ENCODE measurements at places on chromosomes 5 and 9. TPM values are rescaled to one million over a fixed set of nuclear protein-coding genes. Genes with fewer than 3 reads are reported as not detected.

Gene PCDH12
- 0.44 TPM for total RNA-seq

Gene KCNV2
- total RNA-seq: not detected

DNA sequence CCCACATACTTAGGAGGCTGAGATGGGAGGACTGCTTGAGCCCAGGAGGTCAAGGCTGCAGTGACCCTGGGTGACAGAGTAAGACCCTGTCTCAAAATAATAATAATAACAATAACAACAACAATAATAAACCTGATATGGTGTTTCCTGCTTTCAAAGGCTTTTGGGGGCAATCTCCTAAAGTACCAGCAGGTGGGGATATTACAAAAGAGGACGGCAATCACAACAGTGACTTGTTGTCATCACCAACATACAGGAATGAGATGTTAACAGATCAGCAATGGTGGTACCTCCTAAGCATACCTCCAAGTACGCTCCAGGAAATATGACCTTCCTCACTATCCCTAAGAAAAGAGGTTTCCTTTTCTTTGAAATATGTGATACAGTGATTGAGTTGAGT, 91.1 kb upstream of the RNF180 start:
- no peak for DNase-seq

GRCh38 chr9:21558079-21558478, 76.0 kb upstream of the IFNE start:
- no peak for DNase-seq

GRCh38 chr9:121887553-121888437, 205.3 kb downstream of the TTLL11 start:
- peak; percentile 67 for DNase-seq

DNA sequence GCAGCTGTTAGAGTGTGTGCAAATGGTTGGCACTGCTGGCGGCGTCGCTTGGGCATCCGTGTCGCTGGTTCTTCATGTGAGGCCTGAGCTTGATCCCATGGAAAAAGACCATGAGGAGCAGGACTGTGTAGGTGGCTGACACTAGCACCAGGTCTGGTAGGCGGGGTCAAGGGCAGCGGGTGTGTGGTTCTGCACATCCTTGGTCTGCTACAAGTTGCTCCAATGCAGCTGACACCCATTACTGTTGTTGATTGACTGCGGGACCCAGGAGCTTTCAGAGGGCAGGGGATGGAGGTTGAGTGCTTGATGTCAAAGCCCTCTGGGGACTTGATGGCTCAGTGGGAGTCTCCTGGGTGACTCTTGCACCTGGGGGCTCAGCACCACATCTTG, 29.0 kb upstream of the PITX1 start:
- no peak for DNase-seq

DNA sequence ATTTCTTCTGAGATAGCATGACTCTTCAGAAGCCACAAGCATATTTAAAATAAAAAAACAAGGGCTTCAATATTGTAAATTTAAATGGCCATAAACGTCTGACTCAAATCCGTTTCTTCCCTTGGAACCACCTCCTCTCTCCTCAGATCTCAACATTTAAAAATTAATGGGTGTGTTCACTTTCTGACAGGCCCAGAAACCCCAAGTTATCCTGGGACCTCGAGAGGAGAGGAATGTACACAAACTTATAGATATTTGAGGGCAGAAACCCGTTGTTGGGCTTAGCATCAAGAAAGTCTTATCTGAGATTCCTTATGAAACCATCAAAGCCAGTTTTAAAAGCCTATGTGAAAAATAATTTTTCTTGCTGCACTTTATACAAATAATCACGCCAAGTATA, 29.2 kb downstream of the MLLT3 start:
- DNase-seq: no peak

GRCh38 chr5:124645396-124645795, 101.0 kb downstream of the ZNF608 start:
- no peak for DNase-seq

DNA sequence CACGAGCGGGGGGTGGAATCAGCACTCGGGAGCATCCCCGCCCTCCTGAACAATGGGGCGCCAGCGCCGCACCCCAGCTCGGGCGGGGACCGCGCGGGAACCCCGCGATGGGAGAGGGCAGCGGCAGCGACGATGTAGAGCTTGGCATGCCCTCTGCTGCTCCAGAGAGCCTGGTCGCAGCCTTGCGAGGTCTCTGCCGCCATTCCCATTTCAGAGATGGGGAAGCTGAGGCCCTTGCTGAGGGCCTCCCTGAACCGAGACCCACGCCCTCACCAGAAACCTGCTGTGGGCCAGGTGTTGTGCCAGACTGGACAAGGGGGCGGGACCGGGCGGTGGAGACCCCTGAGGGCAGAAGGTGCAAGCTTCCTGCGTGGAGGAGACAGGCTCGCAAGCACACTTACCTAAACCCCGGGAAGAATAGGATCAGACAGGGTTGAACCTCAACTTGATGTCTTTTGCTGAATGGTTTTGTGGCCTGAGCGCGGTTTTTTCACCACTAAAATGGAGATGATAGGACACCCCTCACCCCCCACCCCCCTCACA, 647 bp upstream of the MEGF9 start:
- peak; percentile 76 for DNase-seq

Gene MINAR2
- not detected for total RNA-seq

GRCh38 chr5:15612915-15613635, 113.1 kb downstream of the FBXL7 start:
- DNase-seq: no peak

DNA sequence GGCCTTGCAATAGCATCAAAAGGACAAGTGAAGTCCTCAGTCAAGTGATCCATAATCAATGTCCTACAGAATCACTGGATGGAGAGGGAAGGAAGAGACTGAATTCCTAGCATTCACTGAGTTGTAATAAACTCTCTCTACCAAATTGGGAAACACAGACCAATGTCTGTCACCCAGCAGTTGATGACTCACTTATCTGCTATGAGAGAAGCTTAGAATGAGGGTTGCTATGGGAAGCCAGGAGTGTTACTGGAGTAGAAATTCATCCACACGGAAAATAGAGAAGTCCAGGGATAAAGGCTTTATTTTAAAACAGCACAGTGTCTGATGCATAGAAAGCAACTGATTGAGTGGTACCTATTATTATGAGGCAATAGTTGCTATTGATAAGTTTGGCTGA, 407.4 kb downstream of the BRINP1 start:
- no peak for DNase-seq

DNA sequence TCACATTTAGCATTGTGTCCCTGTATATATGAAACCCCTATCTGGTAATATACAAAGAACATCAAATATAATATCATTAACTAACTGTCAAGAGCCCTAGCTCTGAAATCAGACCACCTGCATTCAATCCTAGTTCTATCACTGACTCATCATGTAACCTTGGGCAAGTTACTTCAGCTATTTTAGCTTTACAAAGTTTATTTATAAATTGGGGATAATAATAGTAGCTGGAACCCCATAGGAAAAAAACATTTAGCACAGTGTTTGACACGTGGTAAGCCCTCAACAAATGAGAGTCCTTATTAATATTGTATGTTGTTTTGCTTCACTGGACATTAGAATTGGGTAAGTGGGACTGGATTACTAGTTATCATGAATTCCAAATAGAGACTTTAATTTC, 157.5 kb downstream of the EBF1 start:
- DNase-seq: no peak

Gene DBH
- total RNA-seq: not detected
